HFFc6 (cell line): ENCODE measurements at places on chromosomes 11 and 22. TPM values are rescaled to one million over a fixed set of nuclear protein-coding genes. Genes with fewer than 3 reads are reported as not detected.

The SCGB1A1 gene
- not detected in 3 replicates for total RNA-seq

The ELFN2 gene
- total RNA-seq: 1.4 to 7.2 TPM (median 5.7 TPM) in 3 replicates

The LRRC74B gene
- not detected in 3 replicates for total RNA-seq

The MMP12 gene
- 0.39 to 0.77 TPM (median 0.43 TPM) in 3 replicates for total RNA-seq

The MIOX gene
- total RNA-seq: not detected in 3 replicates

The KRTAP5-3 gene
- not detected in 3 replicates for total RNA-seq

The BAIAP2L2 gene
- not detected in 3 replicates for total RNA-seq

The CELSR1 gene
- 5.4 to 6.6 TPM (median 6.5 TPM) in 3 replicates for total RNA-seq

The FOSL1 gene
- total RNA-seq: 146 to 248 TPM (median 202 TPM) in 3 replicates

The MAPK12 gene
- 34.7 to 44.2 TPM (median 39.5 TPM) in 3 replicates for total RNA-seq

The KRTAP5-9 gene
- not detected in 3 replicates for total RNA-seq

The TRIM48 gene
- not detected in 2 replicates for total RNA-seq

The ASCL2 gene
- not detected in 3 replicates for total RNA-seq

The ELF5 gene
- total RNA-seq: not detected in 3 replicates

The MYO18B gene
- total RNA-seq: not detected in 2 replicates

The TOMM22 gene
- total RNA-seq: 115 to 130 TPM (median 128 TPM) in 3 replicates

The OR8G5 gene
- not detected in 3 replicates for total RNA-seq

The MALAT1 gene
- total RNA-seq: 3,597 to 3,766 TPM (median 3,708 TPM) in 3 replicates

The RASGRP2 gene
- 0.25 to 0.55 TPM in 2 of 3 replicates, not detected in the other for total RNA-seq
